Ascending aorta (tissue), 2 donors: ENCODE measurements at places on chromosomes 11 and 22.

DNA sequence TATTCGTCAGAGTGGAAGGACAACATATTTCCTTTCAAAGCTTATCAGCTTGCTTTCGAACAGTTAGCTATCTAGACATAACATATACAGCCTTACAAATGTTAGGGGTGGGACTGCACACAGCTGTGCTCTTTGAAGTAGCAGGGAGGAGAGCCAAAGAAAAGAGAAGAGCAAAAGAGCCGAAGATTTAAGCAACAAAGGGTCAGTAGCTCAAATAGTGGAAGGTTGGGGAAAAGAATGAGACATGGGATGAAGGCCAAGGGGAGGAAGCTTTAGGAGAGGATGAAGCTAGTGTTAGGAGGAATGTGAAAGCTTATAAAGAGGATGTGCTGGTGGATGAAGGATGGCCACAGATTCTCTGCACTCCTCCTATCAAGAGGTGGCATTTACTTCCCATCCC, 31.8 kb upstream of the IGSF22 start:
- H3K4me1 ChIP-seq = no peaks in the 10 kb centered on the region

DNA sequence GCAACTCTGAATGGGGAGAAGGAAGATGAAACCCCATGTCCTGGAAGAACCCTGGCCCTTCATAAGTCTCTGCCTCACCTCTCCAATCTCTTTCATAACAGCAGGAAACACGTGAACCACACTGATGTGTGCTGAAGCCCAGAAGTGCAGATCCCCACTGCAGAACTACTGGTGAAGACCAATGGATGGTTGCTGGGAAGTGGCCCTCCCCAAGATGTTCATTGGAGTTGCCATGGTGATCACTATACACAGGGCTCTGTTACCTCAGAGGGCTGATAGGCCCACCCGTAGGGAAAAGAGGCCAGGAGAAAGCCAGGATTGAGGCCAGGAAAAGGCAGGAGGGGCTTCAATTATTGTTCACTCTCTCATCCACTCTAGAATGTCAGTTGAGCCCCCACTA, 11.6 kb downstream of the TST start:
- no peaks in the 10 kb centered on the region for H3K4me1 ChIP-seq
- DNase-seq = no peak
- no peaks in the 10 kb centered on the region for H3K27me3 ChIP-seq
- no peak overlapping the region for H3K4me3 ChIP-seq

GRCh38 chr22:36374603-36375024, 13.2 kb downstream of the MYH9 start:
- H3K36me3 ChIP-seq = peaks cover 13% of the 10 kb centered on the region
- DNase-seq = no peak
- no peak overlapping the region for H3K4me3 ChIP-seq
- H3K27me3 ChIP-seq = no peaks in the 10 kb centered on the region

- H3K4me3 ChIP-seq = no peak overlapping the region
- DNase-seq = no peak
- no peaks in the 10 kb centered on the region for H3K4me1 ChIP-seq
- no peaks in the 10 kb centered on the region for H3K27me3 ChIP-seq
- no peak overlapping the region for H3K27ac ChIP-seq
Observed at GRCh38 chr11:68439355-68440065, 21.0 kb upstream of the PPP6R3 start.

- DNase-seq = no peak
- no peak overlapping the region for H3K4me3 ChIP-seq
- no peaks in the 10 kb centered on the region for H3K4me1 ChIP-seq
- no peaks in the 10 kb centered on the region for H3K27me3 ChIP-seq
Observed at GRCh38 chr22:35587447-35587870, 29.7 kb downstream of the MB start.

DNA sequence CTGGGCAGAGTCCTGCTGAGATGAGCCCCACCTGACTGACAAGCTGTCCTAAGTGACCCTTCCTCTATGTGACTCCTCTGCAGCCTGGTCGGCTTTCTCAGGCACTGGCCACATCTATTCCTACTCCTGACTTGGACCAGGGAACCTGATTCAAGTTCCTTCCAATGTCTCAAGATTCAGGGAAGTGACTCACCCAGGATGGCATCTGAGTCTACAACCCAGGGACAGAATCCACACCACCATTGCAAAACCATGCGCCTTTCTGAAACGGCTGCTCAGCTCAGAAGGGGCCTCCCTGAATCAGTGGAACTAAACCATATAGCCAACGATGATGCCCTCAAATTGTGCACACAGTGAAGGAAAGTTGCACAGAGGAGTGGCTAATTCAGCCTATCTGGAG, 63.9 kb upstream of the CSNK2A3 start:
- no peak overlapping the region for H3K4me3 ChIP-seq
- peak overlapping the region; percentile 80 for H3K27ac ChIP-seq
- H3K27me3 ChIP-seq = no peaks in the 10 kb centered on the region
- H3K36me3 ChIP-seq = no peaks in the 10 kb centered on the region

DNA sequence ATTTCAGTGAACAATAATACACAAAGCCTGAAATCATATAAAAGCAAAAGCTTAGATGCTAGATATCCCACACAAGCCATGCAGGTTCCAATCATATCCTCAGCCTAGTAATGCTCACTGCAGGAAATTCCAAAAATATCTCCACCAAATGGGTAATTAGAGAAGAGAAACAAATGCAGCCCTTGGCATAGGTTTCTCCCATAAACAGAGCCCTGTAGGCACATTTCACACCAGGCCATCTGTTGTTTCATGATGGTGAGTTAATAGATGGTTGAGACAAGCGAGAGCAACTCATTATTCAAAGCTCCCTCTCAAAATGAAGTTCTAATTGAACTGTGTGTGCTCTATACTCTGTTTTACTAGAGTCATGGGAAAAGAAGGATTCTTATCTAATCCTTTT, 154.6 kb upstream of the TRPC6 start:
- H3K36me3 ChIP-seq = no peaks in the 10 kb centered on the region
- H3K4me1 ChIP-seq = no peaks in the 10 kb centered on the region
- DNase-seq = no peak
- H3K4me3 ChIP-seq = no peak overlapping the region
- no peaks in the 10 kb centered on the region for H3K27me3 ChIP-seq

- peaks cover 20% of the 10 kb centered on the region for H3K4me1 ChIP-seq
- peak; percentile 85 for DNase-seq
- H3K4me3 ChIP-seq = peak overlapping the region; percentile 97
- peak overlapping the region; percentile 92 for H3K27ac ChIP-seq
Observed at GRCh38 chr11:111976767-111977145, 39.6 kb downstream of the DIXDC1 start.

GRCh38 chr22:38696606-38697424, 3.9 kb downstream of the JOSD1 start:
- peaks cover 7% of the 10 kb centered on the region for H3K36me3 ChIP-seq
- H3K4me1 ChIP-seq = peaks cover 50% of the 10 kb centered on the region
- peak overlapping the region; percentile 98 for H3K27ac ChIP-seq
- no peaks in the 10 kb centered on the region for H3K27me3 ChIP-seq
- no peak for DNase-seq
- peak overlapping the region; percentile 78 for H3K4me3 ChIP-seq

DNA sequence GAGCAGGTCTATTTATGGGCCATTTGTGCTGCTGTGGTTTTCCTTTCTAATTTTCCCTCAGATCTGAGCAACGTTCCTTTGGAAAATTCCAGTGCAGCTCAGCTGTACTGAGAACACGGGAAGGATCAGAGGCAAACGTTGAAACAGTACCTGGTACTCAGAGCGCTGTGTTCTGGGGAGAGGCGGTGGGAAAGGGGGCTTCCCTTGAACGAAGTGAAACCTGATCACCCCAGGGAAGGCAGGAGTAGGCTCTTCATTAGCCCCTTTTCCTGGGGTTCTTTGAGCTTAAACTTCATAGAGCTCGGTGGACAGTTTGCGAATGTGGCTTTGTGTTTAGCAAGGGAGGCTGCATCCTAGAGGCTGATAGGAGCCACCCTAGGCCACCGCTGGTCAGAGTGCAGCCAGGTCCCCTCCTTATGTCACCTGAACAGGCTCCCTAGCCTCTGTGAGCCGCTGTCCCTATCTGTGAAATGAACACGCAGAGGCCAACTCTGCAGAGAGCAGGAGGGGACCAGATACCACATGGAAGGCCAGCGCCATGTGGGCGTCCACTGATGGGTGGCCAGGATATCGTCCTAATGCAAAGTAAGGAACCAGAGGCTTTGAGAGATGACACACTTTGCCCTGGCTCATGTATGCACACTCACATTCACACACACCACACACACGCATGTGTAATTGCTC, 1464.8 kb downstream of the BRD1 start:
- H3K27ac ChIP-seq = no peak overlapping the region
- no peaks in the 10 kb centered on the region for H3K27me3 ChIP-seq
- H3K36me3 ChIP-seq = no peaks in the 10 kb centered on the region
- no peaks in the 10 kb centered on the region for H3K4me1 ChIP-seq
- peak; percentile 49 for DNase-seq
- no peak overlapping the region for H3K4me3 ChIP-seq

DNA sequence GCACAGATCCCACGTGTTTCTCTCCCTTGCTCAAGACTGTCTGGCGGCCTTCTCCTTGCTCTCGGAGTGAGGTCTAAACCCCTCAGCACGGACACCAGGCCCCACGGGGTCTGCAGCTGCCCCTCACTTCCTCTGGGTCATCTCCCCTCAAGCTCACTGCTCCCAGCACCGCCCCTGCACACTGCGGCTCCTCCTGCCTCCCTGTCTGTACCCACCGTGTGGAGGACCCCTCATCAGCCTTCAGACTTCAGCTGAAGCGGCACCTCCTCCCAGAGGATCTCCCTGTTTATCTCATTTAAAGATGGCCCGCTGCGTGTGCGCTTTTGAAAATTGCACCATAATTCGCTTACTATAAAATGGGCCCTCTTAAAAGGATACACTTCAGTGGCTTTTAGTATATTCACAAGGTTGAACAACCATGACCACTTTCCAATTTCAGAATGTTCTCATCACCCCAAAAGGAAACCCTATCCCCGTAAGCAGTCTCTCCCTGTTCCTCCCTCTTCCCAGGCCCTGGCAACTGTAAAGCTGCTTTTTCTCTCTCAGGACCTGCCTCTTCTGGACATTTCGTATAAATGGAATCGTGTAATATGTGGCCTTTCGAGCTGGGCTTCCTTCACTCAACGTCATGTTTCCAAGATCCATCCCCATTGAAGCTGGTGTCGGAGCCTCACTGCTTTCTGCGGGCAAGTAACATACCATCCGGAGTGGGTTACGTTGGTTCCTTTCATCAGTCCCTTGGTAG, 14.4 kb upstream of the TPCN2 start:
- peaks cover 3% of the 10 kb centered on the region for H3K4me1 ChIP-seq
- H3K27ac ChIP-seq = no peak overlapping the region
- no peaks in the 10 kb centered on the region for H3K27me3 ChIP-seq
- no peak overlapping the region for H3K4me3 ChIP-seq

DNA sequence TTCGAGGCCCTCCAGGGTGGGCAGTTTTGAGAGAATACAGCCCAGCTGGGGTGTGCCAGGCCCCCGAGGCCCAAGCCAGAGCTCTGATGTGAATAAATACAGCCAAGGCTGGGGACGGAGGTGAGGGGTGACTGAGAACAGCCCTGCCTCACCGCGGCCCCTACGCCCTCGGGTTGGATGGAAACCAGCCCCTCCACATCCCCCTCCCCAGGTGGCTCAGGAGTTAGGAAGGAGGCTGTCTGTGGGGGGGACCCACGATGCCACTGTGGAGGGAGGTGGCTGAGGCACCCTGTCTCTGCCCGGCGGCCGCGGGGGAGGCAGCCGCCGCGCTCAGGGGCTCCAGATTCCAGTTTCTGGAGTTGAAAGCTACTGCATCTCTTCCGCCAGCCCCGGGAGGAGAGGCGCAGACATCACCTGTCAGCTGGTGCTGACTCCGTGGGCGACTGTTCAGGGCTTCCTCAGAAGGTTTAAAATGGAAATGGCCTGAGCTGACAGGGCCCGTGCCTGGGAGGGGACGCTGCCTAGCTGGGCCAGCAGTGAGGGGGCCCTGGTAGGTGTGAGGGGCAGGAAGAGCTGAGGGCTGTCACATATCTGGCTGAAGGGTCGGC, 1.4 kb downstream of the FLRT1 start:
- H3K4me3 ChIP-seq = peak overlapping the region; percentile 79
- no peak for DNase-seq
- H3K27me3 ChIP-seq = peaks cover 5% of the 10 kb centered on the region
- peaks cover 11% of the 10 kb centered on the region for H3K4me1 ChIP-seq

DNA sequence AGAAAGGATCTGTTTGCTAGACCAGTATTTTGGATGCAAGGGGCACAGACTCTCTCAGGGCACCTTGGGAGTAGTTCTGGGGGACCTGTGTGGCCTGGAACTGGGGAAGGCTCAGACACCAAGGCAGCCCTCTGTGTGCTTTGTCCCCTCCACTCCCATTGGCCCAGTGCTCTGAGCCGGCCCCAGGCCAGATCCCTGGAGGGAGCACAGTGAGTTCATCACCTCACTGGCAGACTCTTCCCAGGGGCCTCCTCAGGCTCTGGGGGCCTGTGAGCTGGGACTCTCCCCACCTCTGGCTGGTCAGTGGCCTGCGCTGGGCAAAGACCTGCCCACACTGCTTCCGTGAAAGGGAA, 51.7 kb downstream of the CHRDL2 start:
- no peak for DNase-seq
- H3K27ac ChIP-seq = no peak overlapping the region
- peaks cover 2% of the 10 kb centered on the region for H3K4me1 ChIP-seq
- H3K4me3 ChIP-seq = no peak overlapping the region

DNA sequence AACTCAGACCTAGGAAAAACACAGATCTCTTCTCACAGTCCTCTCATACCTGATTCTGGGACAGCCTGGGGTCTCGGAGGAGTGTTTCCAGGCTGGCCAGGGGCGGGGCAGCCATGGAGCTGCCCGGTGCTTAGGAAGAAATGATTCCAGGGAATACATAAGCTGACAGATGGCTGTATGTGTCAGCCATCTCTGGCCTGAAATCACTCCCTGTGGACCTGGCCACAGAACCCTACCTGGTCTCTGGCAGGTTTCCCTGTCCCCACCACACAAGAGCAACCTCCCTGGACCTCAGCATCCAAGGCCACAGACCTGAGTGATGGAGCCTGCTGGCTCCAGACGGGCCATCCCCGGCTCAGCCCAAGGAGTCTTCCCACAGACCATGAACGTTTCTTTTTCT, 10.0 kb downstream of the GGA1 start:
- H3K4me3 ChIP-seq = no peak overlapping the region
- DNase-seq = no peak
- H3K27ac ChIP-seq = no peak overlapping the region

- H3K36me3 ChIP-seq = no peaks in the 10 kb centered on the region
- no peaks in the 10 kb centered on the region for H3K4me1 ChIP-seq
- H3K4me3 ChIP-seq = no peak overlapping the region
Observed at GRCh38 chr11:121153472-121153871, 52.4 kb downstream of the TECTA start.

GRCh38 chr11:67062526-67063373, 6.1 kb downstream of the RHOD start:
- no peaks in the 10 kb centered on the region for H3K36me3 ChIP-seq
- no peak overlapping the region for H3K27ac ChIP-seq
- no peak overlapping the region for H3K4me3 ChIP-seq
- H3K27me3 ChIP-seq = no peaks in the 10 kb centered on the region

GRCh38 chr11:85772695-85773094, 38.2 kb downstream of the SYTL2 start:
- H3K27me3 ChIP-seq = no peaks in the 10 kb centered on the region
- H3K27ac ChIP-seq = peak overlapping the region; percentile 12
- DNase-seq = no peak
- H3K36me3 ChIP-seq = no peaks in the 10 kb centered on the region

DNA sequence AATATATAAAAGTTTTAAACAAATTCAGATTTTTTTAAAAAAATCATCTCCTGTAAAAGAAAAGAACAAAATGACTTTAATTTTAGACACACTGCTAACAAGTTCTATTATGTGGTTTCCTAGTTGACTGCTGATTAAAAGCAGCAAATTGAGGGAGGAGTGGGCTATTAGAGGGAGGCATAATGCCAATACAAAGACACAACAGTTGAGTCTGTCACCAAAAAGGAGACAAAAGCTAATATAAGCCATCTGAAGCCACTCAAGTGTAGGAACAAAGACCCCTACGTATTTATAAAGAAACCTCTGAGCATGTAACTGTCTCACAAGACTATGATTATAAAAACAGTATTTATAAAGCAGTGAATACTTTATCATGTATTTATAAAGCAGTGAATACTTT, 28.6 kb downstream of the TMEM123 start:
- H3K27me3 ChIP-seq = no peaks in the 10 kb centered on the region
- H3K4me1 ChIP-seq = no peaks in the 10 kb centered on the region
- no peak for DNase-seq
